ENCODE measurements at places on chromosomes 3 and 15.

DNA sequence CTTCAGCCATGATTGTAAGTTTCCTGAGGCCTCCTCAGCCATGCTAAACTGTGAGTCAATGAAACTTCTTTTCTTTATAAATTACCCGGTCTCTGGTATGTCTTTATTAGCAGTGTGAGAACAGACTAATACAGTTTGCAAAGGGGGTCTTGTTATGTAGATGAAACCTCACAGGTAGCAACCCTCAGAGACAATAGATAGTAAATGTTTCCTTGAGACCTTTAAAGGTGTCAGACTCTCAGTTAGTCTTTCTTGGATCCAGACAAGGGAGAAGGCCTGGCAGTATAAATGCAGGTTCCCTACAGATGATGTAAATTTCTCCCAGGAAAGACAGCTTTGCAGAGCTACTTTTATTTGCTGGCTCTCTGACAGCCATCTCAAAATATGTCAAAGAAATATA is 510.8 kb downstream of the AGBL1 start:
- DNase-seq: no peak

- DNase-seq: no peak
These were observed 17.9 kb downstream of the LIPH start for GRCh38 chr3:185534511-185534910.

DNA sequence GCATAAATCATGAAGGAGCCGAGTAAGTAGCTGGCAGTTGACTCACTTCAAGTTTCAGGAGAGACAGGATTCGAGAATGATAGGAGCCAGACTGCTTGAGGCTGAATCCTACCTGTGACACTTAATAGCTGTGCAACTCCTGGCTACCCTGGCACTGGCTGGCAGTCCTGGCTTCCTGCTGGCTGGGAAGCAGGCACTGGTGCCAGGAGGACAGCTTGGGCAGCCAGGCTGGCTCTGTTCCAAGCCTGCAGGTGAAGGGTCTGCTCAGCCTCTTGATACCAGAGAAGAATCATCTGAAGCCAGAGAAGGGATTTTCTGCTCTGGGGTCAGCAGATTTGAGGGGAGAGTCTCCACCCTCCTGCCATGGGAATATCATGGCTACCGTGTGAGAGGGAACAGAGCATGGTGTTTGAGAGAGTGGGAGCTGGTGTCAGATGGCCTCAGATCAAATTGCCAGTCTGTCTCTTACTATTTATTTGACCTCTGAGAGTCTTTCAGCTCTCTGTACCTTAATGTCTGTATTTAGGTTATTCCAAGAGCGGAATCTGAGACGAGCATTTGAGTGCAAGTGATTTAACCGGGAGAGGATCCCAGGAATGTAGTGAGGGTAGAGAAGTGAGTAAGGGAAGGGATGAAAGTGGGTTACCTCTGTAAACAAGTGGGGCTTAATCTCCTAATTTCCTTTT is 4.4 kb upstream of the XIRP1 start:
- no peak for DNase-seq

DNA sequence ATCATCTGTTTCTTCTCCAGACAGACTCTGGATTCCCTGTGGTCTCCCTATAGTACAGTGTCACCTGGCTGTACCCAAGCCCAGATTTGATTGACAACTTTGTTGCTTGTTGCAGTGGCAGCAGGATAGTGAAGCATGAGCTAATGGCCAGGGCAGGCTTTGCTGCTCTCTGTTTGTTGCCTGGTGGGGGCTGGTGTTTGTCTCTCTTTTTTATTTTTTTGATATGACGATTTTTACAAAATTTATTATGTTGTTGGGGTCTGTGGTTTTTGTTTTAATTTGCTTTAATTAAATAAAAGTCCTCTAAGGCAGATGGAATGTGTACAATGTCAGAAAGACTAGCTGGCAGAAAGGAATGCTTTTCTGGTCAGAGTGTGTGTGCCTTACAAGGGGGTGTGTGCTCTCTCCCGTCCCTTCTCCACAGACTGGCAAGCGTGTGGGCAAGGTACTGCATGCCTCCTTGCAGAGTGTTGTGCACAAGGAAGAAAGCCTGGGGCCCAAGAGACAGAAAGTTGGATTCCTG is 15.2 kb upstream of the CLEC3B start:
- no peak for DNase-seq

DNA sequence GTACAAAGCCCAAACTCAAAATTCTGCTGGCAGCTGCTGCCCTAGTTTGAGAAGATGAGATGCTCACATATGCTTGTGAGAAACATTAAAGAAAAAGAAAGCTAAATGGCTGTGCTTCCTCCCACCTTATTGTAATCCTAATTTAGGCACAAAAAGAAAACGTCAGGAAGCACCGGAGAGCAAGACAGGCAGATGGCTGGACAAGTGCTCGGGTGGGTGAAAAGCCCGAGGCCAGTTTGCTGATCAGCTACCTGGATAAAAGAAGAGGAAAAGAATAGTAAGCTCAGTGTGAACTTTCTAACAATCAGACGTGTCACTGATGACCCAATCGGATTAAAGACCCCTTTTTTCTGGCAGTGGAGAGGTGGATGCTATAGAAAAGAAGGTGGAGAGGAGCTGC is 368.0 kb upstream of the ATP10A start:
- no peak for DNase-seq

DNA sequence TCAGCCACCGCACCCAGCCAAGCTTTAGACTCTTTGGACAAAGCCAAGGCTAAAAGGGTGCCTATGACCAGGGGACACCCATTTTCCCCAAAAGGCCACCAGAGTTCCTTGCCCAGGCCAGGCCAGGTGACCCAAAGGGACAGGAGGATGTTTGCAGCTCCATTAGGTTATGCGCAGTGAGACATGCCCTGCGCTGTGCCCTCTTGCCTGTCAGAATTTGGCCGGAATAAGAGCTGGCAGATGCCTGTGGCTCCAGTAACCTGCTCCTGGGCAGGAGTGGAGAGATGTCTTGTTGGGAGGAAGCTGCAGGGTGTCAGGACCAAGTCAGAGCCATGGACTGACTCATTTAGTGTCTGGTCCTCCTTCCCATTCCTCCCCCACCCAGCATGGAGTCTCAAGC is 20.5 kb downstream of the DNASE1L3 start:
- DNase-seq: no peak

DNA sequence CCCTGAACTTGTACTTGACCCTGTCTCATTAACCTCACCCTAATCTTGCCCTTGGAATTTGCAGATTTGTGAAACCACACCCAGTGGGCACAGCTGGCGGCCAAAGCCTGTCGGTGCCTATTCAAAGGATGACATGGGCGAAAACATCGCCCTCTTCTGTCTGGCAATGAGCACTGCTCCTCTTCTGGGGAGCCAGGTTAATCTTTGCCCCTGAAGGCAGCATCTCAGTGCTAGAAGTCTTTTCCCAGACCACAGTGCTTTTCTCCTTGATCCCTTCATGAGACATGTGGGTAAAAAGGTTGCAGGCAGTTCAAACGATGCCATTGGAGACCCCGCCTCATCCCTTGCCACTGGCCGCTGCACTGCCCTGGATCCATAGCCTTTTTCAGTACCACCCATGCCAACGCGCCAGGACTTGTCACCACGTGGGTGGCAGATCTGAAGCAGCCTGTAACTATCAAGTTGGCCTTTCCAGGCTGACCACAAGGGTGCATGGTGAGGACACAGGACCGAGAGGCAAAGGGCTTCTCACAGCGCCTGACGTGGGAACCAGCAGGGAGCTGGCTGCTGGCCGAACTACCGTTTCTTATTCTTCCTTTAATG is 6.5 kb upstream of the DNASE1L3 start:
- peak; percentile 59 for DNase-seq

DNA sequence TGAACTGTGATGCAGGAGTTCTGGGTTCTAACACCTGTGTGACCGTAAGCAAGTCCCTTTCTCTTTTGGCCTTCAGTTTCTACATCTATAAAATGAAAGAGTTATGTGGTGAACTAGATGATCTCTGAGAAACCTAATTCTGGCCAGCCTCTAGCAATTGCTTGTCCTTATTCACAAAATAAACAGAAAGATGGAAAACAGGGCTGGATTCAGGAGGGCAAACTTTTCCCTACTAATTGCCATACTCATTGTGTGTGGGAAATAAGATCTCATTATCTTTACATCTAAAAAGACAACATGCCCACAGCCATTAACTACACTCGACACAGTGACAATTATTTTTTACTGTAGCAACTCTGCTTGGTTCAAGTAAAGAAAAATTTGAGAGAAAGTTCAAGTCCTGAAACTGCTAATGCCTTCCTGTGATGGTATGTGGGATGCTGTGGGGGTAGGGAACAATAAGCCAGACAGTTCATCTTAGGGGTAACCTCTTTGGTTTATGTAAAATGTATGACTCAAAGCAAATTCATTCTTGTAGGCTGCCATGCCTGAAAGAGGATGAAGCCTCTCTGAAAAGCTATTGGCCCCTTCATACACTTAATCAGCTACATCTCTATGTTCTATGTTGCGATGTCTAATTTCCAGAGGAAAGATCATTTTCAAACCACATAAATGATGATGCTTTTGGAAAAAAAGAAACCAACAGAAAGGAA is 177.6 kb upstream of the BCL6 start:
- DNase-seq: peak; percentile 69

- no peak for DNase-seq
These were observed 43.2 kb downstream of the SLC6A20 start for GRCh38 chr3:45753095-45753494.

DNA sequence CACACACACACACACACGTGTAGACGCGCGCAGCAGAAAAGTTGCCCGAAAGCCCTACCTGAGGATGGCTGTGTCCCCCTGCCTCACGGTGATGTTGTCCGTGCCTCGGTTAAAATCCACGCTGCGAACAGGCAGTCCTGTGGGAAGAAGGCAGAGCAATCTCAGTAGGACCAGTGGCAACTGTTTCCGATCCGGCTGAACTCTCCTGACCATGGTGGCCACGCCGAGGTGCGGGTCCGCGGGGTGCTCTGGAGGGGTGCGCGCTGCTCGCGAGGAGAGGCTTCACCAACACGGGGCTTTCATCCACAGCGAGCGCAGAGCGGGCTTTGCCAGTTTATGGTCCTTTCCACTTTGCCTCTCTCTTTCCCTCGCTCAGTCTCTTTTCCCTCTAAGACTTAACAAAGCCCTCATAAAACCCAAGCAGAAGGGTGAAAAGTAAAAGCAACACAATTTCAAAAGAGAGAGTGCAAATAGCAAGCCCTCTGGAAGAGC is 422 bp downstream of the LSAMP start:
- no peak for DNase-seq

- DNase-seq: no peak
These were observed 361.0 kb downstream of the SQOR start for GRCh38 chr15:45995800-45996199.

DNA sequence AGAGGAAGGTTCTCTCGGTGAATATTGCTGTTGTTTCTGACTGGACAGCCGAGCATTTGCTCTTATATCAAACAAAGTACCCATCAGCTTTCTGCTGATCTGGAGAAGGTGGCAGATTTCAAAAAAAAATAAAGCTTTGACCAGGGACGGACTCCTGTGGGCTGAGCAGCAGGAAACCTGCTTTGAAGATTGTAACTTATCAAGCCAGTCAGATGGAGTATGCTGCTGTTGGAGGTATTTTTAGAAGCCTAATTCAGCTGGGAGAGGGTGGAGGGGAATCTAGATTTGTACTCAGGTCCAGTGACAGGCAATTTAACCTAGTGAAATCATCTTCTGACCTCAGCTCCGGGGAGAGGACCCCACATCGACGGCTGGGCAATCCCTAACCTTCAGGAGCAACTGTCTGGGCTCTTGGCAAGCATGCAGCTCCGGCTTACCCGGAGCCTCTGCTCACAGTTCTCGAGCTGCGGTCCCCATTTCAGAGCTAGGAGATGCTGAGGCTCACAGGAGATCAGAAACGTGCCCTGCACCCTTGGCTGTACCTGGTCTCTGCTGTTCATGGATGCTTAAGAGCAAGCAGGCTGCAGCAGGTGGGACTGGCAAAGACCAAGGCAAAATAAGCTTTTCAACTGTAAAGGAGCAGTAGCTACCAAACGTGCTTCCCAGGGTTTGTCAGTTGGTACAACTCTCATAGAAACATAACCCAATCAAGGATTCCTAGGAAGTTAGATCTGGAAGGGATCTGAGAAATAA is 89.3 kb upstream of the ST8SIA2 start:
- DNase-seq: no peak

All from stimulated activated CD4-positive, alpha-beta T cell treated with anti-CD3 and anti-CD28 coated beads, Interleukin-4, amount 100 ng/mL, for 24 hours (primary cell).